ENCODE measurements at places on chromosomes 4 and X.

DNA sequence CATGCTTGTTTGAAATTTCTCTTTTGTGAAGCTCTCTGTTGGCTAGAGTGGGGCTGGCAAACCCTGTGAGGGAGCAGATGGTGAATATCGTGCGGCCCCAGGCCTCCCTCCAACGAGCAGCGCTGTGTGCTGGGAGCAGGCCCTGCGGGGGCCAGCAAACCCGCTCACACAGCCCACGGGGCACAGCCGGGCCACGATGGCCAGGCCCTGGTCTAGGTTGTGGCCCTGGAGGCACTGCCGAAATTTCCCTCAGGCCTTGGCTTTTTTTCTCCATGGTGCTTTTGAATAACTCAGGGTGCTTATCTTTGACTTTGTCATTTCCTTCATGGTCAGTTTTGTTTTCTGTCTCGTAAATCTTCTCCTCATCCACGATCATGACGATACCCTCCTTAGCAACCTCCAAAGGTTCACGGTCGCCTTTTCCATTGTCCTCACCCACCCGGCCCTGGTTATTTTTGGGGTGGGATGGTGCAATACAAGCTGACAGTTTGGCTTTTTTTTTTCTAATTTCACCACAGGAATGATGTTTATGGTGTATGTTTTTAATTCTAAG lies 20.7 kb downstream of the PCGF3 start:
- no peak for DNase-seq

DNA sequence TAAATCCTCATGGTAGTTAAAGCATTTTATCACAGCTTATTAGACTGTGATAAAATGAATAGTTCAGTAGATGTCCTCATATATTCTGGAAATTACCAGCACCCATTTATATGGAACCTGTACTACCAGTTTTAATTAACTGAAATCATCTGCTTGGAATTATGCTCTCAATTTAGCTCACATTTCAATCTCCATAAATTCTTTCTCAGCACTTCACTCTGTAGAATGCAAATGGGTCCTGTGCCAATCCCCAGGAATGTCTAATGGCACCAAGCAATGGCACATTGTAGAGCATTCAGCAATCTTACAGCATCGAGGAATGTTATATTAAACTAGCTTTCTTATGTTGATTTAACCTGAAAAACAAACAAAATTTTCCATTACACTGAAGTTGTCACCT lies 355.1 kb downstream of the PDHA2 start:
- DNase-seq = no peak

DNA sequence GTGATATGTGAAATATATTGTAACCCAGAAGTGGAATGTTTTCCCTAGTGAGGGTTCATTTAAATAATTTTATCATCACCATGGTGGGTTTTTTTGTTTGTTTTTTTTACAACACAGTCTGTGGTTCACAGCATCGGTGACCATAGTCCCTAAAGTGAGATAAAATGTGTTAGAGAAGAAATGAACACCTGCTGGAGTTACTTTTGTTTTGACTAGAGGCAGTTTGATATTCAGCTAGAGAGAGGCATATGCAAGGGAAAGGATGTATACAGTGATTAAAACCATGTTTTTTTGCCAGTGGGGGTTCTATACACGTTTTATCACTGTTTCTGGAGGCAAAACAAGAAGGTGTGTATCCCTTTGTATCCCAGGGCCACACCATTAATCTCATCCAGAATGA lies 541.5 kb downstream of the PCDH7 start:
- DNase-seq = no peak

- no peak for DNase-seq
Observed at GRCh38 chr4:54509057-54509456, 148.7 kb upstream of the KIT start.

GRCh38 chrX:121120690-121121605 lies 73.5 kb downstream of the GLUD2 start:
- DNase-seq = no peak

- no peak for DNase-seq
Observed at GRCh38 chrX:130083656-130084382, 26.5 kb downstream of the ELF4 start.

DNA sequence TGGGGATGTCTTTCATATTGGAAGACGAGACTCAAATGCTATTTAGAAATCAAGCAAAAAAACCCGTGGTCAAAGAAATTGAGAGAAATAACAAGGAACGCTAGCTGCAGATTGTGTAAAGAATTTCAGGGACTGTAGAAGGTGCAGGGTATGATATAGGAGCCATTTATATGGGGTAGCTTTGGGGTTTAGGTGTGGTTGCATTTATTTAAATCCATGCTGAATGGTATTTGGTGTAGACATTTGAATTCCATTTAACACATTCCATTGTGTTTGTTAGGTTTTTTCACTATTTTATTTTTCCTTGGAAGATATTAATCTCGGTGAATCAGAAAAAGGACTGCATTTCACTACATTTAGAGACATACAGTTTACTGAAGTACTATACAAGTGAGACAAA lies 341.0 kb upstream of the GALNTL6 start:
- no peak for DNase-seq

- peak; percentile 82 for DNase-seq
Observed at GRCh38 chrX:153723351-153724251, 586 bp downstream of the BCAP31 start.
